Activated CD4-positive, alpha-beta T cell treated with anti-CD3 and anti-CD28 coated beads, Interleukin-2, amount 50 U/mL, for 48 hours (primary cell): ENCODE measurements at places on chromosomes 5 and 9.
A peak's percentile ranks its signal among the peaks of the same experiment; 100 is the strongest.

DNA sequence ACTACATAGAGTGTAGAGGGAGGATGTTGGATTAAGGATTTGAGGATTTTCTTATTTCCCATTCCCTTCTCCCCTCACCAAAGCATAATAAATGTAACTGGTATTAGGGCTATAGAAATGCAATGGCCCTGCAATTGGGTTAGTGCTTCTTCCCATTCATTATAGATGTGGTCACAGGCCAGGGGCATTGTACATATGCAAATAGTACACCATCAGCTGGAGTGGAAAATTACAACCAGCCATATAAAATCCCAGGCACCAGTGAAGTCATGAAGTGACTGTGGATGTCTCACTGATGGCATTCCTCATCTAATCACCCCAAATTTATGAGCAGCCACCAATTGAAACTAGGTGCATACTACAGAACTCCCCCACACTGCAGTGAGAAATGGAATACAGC, 105.9 kb downstream of the PLK2 start:
- no peak for DNase-seq

GRCh38 chr9:135582541-135582940, 21.0 kb downstream of the PAEP start:
- no peak for DNase-seq

GRCh38 chr9:112224401-112225289, 49.5 kb upstream of the SUSD1 start:
- no peak for DNase-seq

GRCh38 chr9:37262410-37262809, 142.0 kb downstream of the ZCCHC7 start:
- no peak for DNase-seq

DNA sequence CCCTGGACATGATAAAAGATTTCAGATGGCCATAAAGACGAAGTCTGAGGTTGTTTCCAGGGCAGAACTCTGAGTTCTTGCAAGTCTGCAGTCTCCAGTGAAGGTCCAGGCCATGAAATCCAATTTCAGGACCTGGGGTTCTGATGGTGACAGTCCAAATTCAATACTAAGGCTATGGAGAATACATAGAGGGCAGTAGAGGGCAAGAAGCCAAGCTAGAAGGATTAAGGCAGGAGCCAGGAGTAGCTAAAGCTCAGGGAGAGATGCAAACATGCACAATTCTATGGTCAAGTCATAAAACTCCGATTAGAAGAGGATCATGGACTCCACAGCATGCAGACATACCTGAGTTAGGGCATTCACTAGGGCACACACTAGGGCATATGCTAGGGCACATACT, 11.4 kb downstream of the SLIT3 start:
- no peak for DNase-seq

GRCh38 chr9:124309667-124310084, 51.9 kb downstream of the NEK6 start:
- no peak for DNase-seq

- no peak for DNase-seq
Observed at GRCh38 chr9:74765481-74765971, 122.2 kb downstream of the TRPM6 start.

DNA sequence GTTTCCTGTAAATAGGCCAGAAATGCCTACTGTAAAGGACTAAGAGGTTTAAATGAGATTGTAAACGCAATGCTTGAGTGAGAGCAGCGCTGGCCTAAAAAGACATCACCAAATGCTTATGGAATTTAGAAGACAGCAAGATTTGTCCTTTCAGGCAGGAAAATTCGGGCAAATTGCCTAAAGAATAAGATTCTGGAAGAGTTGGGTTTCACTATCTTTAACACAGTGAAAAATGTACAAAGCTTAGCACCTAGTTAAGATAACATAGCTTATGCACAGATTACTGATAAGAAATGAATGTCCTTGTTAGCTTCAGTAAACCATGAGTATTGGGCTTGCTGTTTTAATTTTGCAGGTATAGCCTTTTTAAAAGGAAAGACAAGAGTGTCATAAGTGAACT, 4.7 kb downstream of the FKBP15 start:
- no peak for DNase-seq

DNA sequence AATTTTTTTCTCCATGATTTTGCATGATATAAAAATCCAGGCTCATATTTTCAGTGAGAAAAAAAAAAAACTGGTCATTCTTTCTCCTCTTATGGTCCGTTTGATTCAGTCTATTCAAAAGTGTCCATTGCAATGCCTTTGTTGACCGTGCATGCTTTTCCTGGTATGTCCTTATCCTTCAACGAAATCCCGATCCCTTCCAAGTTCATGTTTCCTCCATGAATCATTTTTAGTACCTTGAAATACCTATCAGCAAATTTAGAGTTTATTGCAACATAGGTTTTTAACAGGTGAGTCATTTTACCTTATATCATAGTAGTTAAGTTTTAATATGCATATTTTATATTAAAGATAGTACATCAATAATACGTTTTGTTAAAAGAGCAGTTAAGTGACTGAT, 773.8 kb upstream of the CHD1 start:
- DNase-seq = no peak

- DNase-seq = no peak
Observed at GRCh38 chr5:135185481-135186065, 151.5 kb upstream of the PITX1 start.

GRCh38 chr9:93577078-93577974, 942 bp downstream of the PHF2 start:
- DNase-seq = peak; percentile 21

DNA sequence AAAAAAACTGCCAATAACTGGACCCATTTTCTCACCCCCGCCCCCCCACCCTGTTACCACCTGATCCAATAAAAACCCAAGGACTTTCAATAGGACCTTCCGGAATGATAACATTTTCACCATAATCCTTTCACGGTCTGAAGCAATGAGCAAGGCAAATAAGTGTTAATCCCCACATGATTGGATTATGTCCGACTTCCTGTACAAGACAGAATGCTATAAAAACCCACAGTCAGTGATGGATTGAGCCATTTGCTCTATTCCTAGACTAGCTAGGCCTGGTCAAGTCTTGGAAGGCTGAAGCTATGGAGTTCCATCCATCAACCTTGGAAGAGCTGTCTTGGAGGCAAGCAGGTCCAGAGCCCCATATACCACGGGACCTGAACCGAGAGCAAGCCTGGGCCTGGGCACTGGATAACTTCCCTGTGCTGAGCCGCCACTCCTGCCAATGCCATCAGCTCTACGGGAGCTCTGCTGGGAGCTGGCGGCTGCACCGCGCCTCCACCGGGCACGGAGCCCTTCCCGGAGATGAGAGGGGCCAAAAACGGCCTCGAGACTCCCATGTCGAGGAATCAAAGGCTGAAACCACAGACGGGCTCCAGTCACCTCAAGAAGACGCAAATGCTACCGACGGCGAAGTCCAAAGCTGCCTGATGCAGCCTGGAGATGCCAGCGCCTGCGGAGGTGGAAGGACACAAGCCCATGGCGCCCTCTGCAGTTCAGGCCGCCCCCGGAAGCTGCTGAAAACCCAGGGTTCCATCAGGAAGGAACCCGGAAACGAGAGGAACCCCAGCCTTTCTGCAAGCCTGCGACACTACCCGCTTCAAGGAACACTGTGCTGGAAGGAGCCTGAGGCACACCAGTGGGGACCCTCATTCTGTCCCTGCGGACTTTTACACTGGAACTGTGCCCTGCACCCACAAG, 69.2 kb downstream of the ANXA2R start:
- peak; percentile 24 for DNase-seq
